ENCODE measurements at places on chromosomes 4 and X. TPM values are rescaled to one million over a fixed set of nuclear protein-coding genes. Genes with fewer than 3 reads are reported as not detected.

Gene ARHGAP4
- total RNA-seq = 9.3 TPM

DNA sequence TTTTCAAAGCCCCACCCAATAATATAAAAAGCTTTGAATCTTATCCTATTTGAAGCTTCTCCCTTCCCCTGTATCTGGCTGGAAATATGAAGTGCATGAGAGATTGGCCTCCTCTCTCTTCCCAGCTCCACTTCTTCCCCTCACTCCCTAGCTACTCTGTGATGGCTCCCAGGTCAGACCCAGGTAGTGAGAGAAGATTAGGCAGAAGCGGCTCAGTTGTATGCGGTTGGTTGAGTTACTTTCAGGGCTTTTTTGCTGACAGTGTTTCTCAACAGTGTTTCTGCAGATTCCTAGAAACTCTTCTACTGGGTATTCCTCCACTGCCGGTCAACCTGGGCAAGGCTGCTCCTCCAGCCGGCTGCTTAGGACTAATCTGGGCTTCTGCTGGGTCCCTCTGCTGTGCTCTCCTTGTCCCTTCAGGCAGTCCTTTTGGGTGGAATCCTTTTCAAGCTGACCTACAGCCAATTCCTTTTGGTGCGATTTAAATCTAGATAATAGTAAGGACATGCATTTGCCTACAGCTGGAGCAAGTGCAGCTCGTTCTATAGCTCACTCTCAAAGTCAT lies 87.4 kb upstream of the SLC7A11 start:
- DNase-seq = no peak

- DNase-seq = peak; percentile 38
These were observed 20.3 kb downstream of the MEPE start for GRCh38 chr4:87853108-87853507.

GRCh38 chrX:70026851-70027200 lies 22.9 kb downstream of the AWAT2 start:
- no peak for DNase-seq

GRCh38 chr4:168097161-168097560 lies 4.8 kb downstream of the ANXA10 start:
- DNase-seq = no peak

Gene RASSF6
- 0.09 TPM for total RNA-seq

Measured in cerebellum (tissue), 4 donors.